NCI-H187 treated with DMSO at 0.1 percent for 48 hours (cell line): ENCODE measurements at places on chromosomes 16 and 17.

DNA sequence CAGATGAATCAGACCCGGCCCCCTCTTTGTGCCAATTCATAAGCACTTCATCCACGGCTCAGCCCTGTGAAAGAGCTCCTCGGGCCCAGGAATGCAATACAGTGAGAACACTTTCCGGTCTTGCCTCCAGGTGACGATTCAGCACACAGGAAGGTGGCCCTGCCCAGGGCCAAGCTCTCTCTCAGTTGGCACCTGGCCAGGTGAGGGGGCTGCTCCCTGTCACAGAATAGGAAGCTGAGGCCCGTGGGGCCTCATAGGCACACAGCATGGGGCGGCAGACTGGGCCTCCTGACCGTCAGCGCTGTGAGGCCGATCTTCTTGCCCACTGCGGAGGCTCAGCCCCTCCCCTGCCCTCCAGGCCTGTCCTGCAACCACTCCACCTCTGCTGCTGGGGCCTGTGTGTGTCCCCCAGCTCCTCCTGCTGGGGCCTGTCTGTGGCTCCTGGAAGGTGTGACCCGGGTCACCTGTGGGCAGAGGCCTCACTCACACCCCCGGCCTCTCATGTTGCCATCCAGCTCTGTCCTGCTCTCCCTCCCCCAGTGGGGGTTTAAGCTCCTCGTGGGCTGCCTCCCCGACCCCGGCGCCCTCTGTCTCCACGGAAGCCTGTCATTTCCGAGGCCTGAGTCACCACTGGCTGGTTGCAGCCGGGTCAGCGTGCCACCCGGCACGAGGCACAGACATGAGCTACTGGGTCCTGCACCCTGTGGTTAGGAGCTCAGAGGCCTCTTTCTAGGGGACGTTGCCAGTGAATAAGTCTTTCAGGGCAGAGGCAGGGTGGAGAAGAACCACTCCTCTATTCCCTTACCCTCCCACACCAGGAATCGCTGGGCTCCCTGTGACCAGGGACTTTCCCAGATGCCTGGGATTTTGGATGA is 114.4 kb downstream of the SEC14L1 start:
- DNase-seq: no peak

DNA sequence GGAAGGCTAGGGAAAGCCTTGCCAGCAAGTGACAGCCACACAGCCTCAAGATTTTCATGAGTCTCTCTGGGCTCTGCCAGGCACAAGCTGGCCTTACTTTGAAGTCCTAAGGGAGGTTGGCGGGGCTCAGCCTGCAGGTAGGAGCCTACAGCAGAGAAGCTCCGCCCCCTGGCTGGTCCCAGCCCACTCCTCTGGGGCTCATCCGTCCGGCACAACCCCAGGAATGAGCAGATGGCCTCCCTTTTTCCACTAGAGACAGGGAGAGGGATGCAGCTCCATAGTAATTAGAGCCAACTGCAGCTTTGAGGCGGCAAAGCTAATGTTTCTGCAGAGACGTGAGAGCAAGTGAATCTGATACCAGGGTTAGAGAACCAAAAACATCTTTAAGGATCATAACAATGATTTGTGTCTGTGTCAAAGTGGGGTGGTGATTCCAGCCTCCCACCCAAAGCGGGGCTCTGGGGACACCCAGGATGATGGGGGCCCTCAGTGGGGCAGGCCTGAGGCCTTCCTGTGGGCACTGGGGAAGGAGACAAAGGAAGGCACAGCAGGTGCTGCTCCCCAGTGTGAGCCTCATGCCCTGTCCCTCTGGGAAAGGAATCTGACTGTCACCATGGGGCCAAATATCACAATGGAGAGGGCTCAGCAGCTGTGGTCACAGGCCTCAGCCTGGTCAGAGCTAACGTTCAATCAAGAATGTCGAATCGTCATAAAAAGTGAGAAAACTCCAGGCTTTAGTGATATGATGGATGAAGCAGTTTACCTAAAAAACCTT is 61.5 kb downstream of the RBFOX3 start:
- DNase-seq: no peak

- no peak for DNase-seq
Measured at GRCh38 chr16:25297151-25297787, 39.6 kb upstream of the ZKSCAN2 start.

GRCh38 chr16:70444249-70445063 is 5.6 kb upstream of the ST3GAL2 start:
- no peak for DNase-seq

DNA sequence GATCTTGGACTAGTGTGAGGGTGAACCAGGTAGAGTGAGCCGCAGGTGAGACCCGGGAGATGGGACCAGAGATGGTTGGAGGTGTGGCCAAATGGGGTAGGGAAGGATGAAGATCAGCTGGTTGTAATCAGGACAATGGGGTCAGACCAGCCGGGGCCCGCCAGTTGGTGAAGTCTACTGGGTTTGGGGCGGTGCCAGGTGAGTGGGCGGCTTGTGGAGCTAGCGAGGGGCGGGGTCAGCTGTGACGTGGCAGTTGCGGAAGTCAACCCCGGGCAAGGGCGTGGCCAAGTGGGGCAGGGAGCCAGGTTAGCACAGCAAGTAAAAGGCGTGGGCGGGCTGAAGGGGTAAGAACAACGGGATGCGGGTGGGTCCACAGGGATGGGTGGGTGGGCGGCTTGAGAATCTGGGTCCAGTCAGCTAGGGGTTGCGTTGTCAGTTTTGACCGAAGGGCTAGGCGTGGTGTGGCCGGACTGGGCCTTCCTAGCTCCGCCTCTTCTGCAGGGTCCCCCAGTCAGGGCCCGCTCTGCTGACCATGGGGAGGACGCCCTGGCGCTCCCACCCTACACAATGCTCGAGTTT is 25.5 kb upstream of the ALKBH5 start:
- no peak for DNase-seq

GRCh38 chr16:85374571-85374872 is 238.6 kb upstream of the GSE1 start:
- DNase-seq: no peak

- no peak for DNase-seq
Measured at GRCh38 chr17:27502526-27503324, 46.5 kb downstream of the KSR1 start.

GRCh38 chr17:65228734-65229620 is 91.8 kb downstream of the RGS9 start:
- no peak for DNase-seq

DNA sequence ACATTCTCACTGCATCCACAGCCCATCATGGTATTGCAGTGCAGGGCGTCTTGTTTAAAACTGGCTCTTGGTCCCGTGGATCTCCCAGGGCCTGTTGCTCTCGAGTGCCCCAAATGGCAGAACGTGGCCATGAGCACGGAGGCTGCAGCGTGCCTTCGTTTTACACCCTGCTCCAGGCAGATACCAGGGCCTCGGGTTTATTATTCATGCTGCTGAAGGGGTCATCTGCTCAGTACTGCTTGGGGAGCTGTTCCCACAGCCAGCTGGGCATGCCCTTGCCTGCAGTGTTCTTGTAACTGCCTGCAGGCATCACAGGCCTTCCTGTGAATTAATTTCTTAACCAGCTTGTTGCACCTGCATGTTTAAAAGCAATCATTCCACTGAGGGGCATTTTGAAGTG is 129.7 kb upstream of the CHMP6 start:
- DNase-seq: peak; percentile 53

- DNase-seq: no peak
Measured at GRCh38 chr16:47064775-47065174, 79.0 kb downstream of the NETO2 start.

DNA sequence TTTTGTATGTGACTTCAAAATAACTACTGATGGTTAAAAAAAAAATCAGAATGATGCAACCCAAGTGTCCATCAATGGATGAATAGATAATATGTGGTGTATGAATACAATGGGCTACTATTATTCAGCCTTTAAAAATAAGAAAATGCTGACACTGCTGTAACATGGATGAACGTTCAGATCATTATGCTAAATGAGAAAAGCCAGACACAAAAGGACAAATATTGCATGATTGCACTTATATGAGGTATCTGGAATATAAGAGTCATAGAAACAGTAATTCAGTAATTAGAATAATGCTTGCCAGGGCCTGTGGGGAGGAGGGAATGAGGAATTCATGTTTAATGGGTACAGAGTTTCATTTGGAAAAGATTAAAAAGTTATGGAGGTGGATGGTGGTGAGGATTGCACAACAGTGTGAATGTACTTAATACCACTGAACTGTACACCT is 25.4 kb downstream of the TENT4B start:
- DNase-seq: no peak

DNA sequence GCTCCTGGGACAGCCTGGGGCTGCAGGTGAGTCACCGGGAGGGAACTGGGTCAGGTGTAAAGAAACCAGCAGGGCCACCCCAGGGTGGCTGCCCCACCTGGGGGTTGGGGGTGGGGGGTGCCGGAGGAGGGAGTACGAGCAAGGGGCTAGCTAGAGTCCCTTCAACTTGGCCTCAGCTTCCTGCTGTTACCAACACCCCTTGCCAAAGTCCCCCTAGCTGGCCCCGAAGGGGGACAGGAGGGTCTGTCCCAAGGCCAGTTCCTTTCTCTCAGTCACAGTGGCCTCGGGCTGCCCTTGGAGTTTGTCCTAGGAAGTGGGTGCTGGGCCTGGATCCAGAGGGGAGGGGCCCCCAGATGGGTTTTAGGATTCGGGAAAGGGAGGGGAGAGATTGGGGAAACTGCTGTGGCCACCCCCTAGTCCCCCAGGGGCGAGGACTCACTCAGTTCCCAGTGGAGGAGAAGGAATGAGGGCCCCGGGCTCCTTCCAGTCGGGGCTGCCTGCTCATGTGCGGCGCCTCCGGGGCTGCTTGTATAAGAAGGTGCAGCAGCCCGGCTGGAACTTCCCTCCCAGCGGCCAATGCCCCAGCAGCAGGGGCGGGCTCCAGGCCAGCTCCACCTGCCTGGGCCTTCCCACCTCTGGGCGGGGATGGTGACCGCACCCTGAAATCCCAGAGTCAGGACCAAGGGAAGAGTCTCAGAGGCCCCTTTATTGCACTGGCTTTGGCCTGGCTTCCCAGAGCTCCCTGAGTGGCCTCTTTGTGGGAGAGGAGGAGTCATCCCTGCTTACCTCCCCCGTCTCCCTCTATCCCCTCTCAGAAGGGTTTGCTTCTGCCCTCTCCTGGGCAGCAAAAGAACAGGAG is 7.3 kb downstream of the ARHGAP27 start:
- peak; percentile 44 for DNase-seq

- DNase-seq: no peak
Measured at GRCh38 chr16:82366462-82366861, 196.4 kb upstream of the MPHOSPH6 start.

DNA sequence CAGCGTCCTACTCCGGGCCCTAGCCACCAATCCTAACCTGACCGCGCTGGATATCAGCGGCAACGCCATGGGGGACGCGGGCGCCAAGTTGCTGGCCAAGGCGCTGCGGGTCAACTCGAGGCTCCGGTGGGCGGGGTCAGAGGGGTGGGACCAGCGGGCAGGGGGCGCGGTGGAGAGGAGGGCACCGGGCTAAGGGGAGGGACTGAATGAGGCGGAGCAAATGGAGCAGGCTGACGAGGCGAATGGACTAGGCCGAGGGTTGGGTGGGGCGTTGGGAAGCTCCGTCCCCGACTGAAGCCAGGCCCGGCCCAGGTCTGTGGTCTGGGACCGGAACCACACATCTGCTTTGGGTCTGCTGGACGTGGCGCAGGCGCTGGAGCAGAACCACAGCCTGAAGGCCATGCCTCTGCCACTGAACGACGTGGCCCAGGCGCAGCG is 4.6 kb downstream of the CARMIL2 start:
- DNase-seq: no peak

DNA sequence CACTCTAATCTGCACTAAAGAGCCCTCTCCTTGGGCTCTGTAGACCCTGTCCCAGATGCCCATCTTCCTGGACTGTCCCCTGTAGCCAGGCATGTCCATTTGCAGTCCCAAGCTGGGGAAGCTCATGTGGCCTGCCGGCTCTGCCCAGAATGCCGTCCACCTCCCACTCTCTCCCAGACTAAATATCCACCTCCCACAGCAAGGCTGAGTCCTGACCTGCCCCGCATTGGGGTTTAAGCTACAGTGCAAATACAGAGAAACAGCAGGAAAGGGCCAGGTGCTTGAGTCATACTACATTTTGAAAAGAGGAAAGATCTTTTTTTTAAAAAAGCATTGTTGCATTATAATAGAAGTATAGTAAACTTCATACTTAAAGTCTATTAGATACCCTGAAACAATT is 3.0 kb downstream of the ST6GALNAC2 start:
- no peak for DNase-seq

DNA sequence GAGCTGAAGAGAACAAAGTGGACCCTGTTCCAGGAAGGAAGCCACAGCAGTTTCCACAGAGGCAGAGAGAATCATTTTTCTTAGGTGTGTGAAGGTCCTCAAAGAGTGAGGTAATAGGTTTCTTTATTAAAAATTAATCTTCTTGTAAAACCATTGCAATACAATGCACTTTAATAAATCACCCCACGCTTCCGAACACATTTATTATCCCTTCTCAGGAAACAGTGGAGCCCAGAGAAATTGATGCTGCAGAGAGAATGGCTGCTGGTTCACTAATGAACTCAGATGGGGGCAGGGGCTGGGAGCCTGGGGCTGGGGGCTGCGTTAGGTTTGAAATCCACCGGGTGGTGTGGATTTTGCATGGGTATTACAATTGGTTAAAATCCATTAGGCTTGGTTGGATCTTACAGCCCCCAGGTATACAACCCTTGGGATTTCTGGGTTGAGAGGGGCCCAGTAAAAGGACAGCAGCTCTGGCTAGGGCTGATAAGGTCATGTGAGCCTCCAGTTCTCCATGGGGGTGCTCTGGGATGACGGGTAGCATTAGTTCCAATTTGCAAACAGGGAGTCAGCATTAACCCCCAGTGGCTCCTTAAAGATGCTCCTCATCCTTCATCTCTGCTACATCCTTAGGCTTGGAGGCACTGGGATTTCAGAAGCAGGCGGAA is 718.1 kb upstream of the EEF2KMT start:
- no peak for DNase-seq

DNA sequence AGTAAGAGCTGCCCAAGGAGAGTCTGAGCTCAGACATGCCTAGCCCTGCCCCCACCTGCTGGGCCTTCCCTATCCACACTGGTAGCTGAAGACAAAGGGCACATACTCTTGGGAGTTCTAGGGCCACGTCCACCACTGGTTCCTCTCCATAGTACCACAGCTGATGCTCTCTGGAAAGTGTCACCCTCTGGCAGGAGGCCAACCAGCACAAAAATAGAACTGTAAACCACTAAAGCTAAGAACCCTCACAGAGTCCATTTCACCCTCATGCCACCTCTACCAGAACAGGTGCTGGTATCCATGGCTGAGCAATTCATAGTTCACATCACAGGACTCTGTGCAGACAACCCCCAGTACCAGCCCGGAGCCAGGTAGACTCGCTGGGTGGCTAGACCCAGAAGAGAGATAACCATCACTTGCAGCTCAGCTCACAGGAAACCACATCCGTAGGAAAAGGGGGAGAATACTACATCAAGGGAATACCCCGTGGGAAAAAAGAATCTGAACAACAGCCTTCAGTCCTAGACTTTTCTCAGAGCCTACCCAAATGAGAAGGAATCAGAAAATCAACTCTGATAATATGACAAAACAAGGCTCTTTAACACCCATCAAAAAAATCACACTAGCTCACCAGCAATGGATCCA is 115.3 kb downstream of the CEP112 start:
- no peak for DNase-seq

- no peak for DNase-seq
Measured at GRCh38 chr17:64147110-64148016, 17.4 kb upstream of the ERN1 start.
